ENCODE measurements at places on chromosomes 5 and 9.

DNA sequence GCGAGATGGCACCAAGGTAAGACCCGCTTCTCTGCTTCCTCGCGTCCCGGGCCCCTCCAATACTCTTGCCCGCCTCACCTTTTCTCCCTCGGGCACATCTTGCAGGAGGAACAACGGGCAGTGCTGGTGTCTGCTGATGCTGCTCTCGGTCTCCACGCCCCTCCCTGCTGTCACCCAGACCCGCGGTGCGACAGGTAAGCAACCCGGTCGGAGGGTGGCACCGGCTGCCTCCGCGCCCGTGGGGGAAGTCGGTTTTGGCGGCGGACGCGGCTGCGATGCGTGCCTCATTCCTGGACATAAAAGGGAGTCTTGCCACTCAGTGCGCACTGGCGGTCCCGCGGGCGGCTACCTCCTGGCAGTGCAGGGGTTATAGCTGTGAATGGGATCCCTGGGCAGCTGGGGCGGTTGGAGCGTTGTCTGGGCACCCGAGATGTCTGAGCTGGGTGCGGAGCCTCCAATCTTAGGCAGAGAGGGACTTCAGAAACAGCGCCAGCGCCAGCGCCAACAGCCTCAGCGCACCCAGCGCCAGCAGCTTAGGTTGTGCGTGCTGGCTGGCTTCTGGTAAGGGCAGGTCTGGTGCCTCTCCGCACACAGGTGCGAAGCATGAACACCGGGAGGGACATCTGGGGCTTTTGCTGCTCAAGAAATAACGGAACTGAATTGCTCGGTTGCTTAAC is 488 bp downstream of the COL15A1 start:
- no peak for ATAC-seq

- no peak for ATAC-seq
Observed at GRCh38 chr5:53330491-53330890, 149.9 kb upstream of the FST start.

DNA sequence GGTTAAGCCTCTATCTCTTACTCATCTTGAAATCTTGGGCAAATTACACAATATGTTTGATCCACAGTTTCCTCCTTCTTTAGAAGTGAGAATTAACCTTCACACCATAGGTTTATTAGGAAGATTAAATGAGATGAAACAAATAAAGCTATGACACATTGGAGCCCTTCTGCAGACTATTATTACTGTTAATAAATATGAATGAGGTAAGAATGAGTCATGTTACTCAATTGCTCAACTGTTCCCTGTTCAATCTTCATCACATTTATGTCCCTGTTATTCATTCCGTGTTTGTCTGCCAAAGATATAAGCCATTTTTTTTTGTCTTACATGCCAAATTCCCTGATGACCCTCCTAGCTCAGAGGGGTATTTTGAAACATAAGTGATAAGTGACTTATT is 52.1 kb upstream of the PAPPA start:
- peak; percentile 91 for ATAC-seq

DNA sequence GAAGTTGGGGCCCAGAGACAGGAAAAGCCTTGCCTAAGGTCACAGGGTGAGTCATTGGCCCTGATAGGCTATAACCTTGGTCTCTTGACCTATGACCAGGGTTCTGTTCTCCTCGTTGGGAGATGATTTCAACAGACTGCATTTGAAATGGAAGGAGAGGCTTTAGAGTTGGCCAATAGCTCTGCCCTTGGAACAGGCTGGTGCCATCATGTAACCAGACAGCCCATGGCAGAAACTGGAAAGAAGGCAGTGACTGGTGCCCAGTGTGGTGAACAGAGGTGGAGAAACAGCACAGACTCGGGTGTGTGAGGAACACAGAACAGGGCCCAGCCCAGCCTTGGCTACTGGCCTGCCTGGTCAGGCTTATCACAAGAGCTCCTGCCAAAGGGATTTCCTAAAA is 109.8 kb upstream of the SLC25A48 start:
- ATAC-seq = peak; percentile 68

- no peak for ATAC-seq
Observed at GRCh38 chr9:78856781-78857180, 559.9 kb downstream of the PSAT1 start.

GRCh38 chr5:161306351-161306995 is 240.1 kb downstream of the GABRB2 start:
- ATAC-seq = no peak

- no peak for ATAC-seq
Observed at GRCh38 chr5:50658246-50658645, 8.2 kb upstream of the PARP8 start.

DNA sequence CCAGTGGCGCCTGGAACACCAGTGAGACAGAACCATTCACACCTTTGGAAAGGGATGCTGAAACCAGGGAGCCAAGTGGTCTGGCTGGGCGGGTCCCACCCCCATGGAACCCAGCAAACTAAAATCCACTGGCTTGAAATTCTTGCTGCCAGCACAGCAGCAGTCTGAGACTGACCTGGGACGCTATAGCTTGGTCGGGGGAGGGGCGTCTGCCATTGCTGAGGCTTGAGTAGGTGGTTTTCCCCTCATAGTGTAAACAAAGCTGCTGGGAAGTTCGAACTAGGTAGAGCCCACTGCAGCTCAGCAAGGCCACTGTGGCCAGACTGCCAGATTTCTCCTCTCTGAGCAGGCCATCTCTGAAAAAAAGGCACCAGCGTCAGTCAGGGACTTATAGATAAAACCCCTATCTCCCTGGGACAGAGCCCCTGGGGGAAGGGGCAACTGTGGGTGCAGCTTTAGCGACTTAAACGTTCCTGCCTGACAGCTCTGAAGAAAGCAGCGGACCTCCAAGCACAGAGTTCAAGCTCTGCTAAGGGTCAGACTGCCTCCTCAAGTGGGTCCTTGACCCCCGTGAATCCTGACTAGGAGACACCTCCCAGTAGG is 42.0 kb upstream of the FKTN start:
- ATAC-seq = no peak

DNA sequence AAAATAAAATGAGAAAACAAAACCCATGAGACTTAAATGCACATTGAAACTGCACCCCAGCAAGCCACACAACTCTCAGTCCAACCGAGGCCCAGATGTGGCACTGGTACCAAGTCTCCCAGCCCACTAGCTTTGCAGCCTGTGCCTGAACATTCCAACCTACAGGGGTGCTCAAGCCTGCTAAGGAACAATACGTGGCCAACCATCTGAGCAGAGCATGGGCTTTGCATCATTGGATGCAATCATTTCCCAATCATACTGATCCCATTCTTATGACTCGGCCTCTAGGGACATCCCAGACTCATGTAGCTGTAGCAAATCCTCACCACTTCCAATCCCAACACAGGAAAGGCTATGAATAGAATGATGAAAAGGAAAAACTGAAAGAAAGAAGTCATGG is 297.2 kb downstream of the SPOCK1 start:
- no peak for ATAC-seq

GRCh38 chr5:24750355-24750754 is 105.6 kb upstream of the CDH10 start:
- no peak for ATAC-seq

DNA sequence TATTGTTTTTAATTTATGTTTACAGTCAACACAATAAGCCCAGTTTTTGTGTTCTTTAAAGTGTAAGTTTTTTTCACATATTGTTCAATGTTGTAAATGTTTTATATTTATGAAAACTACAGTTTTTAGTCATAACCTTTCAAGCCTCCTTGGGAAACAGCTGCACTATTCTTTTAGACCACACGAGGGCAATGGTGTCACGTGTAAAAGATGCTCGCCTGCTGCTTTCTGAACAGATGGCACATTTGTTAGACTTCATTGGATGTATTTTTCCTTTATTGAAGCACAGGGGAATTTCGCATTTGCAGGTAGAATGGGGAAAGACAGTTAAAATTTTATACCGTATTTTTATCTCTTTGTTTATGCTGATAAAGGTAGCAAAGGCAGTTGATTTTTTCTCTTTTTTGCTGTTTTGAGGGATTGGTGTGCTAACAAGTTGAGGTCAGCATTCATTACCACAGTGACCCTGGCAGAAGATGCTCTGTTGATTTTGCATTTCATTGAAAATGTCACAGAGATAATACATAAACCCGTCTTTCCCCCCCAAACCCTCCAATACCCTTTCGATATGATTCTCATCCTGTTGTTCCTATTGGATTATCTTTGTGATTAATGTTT is 59.0 kb downstream of the MAT2B start:
- ATAC-seq = peak; percentile 58

GRCh38 chr5:80182809-80183580 is 72.9 kb downstream of the SERINC5 start:
- ATAC-seq = peak; percentile 46

DNA sequence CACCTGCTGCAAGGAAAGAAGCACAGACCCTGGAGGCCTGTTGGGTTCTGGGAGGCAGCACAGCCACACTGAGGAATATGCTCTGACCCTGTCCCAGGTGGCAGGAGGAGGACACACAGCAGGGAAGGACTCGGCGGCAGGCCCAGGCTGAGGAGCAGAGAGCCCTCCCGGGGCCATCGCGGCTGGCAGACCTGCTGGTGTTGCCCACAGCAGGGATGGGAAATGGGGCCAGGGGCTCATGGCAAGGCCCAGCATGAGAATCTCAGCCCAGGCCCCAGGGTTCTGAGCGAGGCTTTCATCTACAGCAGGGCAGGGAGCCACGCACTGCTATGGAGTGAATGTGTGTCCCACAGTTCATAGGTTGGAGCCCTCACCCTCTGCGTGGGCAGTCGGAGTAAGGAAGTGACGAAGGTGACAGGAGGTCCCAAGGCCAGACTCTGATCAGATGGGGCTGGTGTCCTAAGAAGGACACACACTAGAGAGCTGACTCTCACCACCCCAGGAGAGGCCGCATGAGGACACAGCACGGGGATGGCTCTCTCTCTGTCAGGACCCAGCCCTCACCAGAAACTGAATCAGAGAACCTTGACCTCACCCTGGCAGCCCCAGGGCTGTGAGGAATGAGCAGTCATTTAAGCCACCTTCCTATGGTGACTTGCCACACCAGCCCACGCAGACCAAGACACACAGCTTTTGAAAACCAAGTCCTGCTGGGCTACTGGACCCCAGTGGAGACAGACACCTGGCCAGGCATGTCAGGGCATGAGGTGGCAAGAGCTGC is 10.3 kb upstream of the GPSM1 start:
- ATAC-seq = peak; percentile 43

- peak; percentile 36 for ATAC-seq
Observed at GRCh38 chr5:66597183-66597757, 1.1 kb downstream of the MAST4 start.

- no peak for ATAC-seq
Observed at GRCh38 chr9:4207881-4208615, 91.8 kb downstream of the GLIS3 start.

DNA sequence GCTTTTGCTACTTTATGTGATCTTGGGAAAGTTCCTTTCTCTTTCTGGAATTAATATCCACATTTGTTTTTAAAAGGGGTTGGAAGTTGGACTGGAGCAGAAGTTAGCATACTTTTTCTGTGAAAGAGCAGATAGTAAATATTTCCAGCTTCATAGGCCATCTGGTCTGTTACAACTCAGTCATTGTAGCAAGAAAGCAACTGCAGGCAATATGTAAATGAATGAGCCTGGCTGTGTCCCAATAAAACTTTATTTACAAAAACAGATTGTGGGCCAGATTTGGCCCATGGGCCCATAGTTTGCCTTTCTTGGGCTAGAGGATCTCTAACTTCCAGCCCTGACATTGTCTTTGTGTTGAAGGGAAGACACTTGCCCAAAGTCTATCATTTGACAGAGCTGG is 104.4 kb downstream of the ACTL7B start:
- no peak for ATAC-seq

DNA sequence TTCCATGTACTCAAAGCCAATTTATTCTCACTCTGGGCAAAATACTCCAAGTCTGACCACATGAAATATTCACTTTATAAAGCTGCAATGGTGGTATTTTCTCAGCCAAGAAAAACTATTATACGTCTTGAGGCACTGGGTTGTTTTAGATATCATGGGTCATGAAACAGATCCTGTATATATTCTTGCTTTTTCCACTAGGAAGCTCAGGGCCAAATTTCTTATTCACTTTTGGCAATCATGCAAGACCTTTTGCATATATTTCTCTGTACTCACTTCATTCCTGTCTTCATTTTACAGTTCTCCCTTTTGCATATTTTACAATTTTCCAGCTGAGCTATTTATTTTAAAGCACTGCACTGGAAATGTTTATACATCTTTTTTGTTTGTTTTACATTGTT is 49.8 kb downstream of the GABBR2 start:
- no peak for ATAC-seq

GRCh38 chr5:125152461-125153189 is 406.2 kb upstream of the ZNF608 start:
- ATAC-seq = no peak

GRCh38 chr9:86674487-86674886 is 272.8 kb downstream of the GAS1 start:
- no peak for ATAC-seq

GRCh38 chr9:98922721-98923435 is 20.8 kb upstream of the COL15A1 start:
- no peak for ATAC-seq

GRCh38 chr5:96226941-96227552 is 206.0 kb downstream of the PCSK1 start:
- no peak for ATAC-seq

DNA sequence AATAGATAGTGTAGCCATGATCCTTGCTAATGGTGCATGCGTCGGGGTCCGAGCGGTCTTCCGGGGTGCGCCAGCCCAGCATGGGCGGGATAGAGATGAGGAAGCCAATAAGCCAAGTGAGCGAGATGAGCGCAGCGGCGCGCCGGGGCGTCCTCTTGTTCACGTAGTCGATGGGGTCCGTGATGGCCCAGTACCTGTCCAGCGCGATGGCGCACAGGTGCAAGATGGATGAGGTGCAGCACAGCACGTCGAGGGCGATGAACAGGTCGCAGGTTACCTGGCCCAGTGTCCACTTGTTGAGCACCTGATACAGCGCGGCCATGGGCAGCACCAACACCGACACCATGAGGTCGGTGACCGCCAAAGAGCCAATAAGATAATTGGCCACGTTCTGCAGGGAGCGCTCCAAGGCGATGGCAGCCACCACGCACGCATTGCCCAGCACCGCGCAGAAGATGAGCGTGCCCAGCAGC is 1.1 kb downstream of the HTR1A start:
- ATAC-seq = no peak

DNA sequence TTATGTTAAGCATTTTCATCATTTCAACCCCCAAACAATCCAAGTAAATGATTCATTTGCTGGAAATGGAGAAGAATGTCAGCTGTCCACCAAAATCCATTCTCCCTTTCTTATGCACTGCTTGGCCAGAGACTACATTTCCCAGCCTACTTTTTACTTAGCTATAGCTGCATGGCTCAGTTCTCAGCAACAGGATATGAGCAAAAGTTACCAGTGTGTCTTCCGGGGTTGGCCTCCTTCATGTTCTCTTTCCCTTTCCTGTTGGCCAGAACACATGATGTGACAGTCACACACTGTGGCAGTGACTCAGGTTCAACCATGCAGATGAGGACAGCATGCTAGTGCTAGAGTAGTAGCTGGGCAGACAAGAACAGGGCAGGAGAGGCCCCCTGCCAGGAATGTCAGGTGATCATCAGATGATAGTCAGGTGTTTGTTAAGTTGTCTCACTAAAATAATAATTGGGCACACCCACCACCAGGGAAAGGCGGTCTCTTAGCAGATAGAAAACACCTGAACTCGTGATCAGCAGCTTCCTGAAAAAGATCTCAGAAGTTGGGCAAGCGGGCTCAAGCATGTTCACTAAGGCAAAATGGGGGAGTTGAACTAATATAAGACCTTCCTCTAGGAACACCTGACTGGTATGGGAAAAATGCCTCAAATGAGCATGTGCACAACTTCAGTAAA is 12.2 kb downstream of the GPR150 start:
- ATAC-seq = peak; percentile 95
